ENCODE measurements at places on chromosomes 12 and 14.

- DNase-seq, result no peak
Measured at GRCh38 chr14:21034707-21035106, at the start of gene RNASE13. Gene RNASE13 (minus strand): TSS chr14:21034807. CDS start chr14:21034288, 519 bp downstream.

DNA sequence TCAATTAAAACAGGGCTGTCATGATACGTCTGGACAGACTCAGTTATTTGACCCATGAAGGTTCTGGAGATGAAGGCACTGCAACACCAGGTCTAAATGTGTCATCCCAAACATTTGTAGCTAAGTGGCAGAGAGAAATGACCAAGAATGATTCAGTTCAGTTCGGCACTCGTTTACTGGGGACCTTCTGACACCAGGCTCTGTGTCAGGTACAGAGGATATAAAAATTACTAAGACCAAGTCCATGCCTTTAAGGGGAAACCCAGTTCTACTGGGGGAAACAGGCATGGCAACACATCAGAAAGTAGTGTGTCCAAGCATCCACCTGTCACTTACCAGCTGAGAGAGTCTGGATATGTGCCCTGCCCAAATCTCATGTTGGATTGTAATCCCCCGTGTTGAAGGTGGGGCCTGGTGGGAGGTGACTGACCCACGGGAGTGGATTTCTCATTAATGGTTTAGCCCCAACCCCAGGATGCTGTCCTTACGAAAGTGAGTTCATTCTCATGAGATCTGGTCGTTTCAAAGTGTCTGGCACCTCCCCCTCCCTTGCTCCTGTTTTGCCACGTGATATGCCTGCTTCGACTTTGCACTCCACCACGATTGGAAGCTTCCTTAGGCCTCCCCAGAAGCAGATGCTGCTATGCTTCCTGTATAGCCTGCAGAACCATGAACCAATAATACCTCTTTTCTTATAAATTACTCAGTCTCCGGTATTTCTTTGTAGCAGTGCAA lies 41.9 kb upstream of the BCL2L14 start:
- no peak for DNase-seq

- DNase-seq, result no peak
Measured at GRCh38 chr12:103785243-103786031, 55.6 kb downstream of the NT5DC3 start.

- no peak for DNase-seq
Measured at GRCh38 chr12:113601656-113602263, 130.1 kb upstream of the LHX5 start.

- DNase-seq, result no peak
Measured at GRCh38 chr12:130463275-130463658, 125.6 kb downstream of the PIWIL1 start.

DNA sequence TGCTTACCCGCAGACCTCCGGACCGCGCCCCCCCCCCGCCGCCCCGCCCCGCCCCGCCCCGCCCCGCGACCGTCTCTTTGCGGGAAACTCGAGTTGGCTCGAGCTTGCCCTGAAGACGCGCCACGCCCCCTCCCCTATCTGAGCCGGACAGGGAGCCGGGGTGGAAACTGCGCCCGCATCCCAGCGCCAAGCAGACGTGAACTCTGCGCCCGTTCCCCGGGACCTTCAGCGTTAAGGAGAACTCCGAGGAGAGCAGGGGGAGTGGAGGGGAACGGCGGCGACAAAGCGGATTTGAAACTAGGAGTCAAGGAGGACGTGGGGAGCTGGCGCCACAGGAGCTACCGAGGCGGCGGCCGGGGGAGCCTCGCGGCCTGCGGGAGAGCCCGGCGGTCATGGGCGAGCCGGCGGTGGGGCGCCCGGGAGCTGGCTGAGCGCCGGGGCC lies at the start of gene KCNK13:
Gene KCNK13, plus strand, starts transcription at position 310 of the 442 bp plus-strand sequence. CDS start 212 bp downstream, outside the sequence.
- no peak for DNase-seq

DNA sequence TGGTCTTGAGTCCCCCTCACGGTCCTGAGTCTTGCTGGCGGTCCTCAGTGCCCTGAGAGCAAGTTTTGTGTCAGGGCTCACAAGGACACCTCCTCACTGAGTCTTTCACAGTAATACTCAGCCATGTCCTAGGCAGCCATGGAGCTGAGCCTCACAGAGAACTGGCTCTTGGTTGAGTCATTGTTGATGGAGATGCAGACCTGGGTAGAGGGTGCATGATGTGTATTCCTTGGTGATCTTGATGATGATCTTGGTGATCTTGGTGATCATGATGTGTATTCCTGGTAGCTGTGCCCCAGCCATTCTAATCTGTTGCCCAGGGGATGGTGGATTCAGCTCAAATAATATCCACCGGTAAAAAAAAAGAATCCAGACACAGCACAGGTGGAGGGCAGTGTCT lies 495.4 kb downstream of the TMEM121 start:
- DNase-seq, result no peak

DNA sequence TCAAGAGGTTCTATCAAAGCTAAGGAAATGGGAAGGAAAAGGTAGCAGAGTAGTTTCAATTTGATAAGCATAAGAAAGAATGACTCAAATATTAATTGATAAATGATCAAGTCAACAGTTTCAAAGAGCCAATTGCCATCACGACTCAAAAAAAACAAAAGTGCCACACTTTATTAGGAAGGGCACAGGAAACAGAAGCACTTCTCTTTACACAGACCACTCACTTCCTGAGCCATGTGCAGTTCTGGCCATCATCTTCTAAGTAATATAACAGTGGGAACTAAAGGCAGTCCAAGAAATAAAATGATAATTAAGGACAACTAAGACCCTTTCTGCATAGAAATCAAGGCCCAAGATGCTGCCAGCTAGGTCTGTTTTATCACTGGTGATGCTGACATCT lies 13.2 kb downstream of the TM7SF3 start:
- no peak for DNase-seq

- no peak for DNase-seq
Measured at GRCh38 chr14:61677479-61677878, 17.8 kb upstream of the HIF1A start.

All from choroid plexus epithelial cell (primary cell).